ENCODE measurements at places on chromosomes 16 and 17.

- no peak for DNase-seq
Observed at GRCh38 chr16:15857724-15858560, 1.1 kb upstream of the MYH11 start.

GRCh38 chr17:78111727-78112517 lies 16.6 kb downstream of the TMC6 start:
- DNase-seq, result no peak

DNA sequence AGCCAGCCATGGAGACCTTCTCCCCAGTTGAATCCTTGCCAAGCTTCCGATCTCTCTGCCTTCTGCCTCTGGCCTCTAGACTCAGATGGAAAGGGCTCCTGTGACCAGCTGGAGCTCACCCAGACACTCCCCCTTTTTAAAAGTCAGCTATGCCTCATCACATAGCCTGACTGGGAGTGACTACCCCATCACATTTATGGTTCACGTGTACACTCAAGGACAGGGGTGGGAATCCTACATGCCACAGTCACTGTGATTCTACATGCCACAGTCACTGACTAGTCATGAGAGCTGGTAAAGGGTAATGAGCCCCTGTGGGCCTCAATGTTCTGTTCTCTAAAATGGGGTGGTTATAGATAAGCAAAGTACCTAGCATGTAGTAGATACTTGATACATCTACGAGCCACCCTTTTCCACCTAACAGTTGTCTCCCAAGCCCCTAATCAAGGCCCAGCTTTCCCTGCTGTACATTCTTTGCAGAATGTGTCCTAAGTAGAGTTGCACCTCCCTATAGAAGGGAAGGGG lies 85.1 kb downstream of the RGS9 start:
- DNase-seq, result no peak

DNA sequence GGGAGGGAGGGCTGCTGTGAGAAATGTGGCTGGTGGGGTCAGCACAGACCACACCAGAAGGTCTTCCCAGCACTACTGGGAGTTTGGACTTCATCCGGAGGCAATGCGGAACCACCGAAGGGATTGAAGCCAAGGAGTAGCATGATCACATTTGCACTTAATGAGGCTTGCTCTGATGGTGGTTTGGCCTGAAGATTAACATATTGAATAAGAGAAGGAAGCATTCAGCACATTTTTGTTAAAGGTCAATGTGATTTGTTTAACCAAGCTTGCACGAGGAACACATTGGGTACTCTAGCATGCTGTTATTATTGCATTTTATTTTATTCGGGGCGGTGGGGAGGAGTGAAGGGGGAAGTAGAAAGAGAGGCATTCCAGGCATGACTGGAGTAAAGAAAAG lies 378.6 kb downstream of the UTP18 start:
- no peak for DNase-seq

DNA sequence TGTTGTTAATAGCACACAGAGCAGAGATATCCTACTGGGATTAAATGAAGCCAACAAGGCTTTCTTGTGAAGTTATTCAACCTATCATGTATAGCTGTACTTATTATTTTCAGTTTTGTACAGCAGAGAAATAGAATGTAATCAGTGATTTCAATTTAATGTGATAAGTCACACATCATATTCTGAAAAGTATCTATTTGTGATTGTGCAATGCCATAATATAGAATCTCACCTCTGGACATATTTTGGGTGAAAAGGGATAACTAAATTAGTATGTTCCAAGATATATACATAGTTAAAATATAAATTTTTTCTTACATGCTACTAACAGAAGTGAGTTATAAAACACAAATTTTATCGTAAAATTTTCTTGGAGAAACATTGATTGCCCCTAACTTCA lies 544.3 kb upstream of the KIF2B start:
- DNase-seq, result no peak

- DNase-seq, result no peak
Observed at GRCh38 chr16:11308493-11309283, 27.6 kb upstream of the PRM1 start.

DNA sequence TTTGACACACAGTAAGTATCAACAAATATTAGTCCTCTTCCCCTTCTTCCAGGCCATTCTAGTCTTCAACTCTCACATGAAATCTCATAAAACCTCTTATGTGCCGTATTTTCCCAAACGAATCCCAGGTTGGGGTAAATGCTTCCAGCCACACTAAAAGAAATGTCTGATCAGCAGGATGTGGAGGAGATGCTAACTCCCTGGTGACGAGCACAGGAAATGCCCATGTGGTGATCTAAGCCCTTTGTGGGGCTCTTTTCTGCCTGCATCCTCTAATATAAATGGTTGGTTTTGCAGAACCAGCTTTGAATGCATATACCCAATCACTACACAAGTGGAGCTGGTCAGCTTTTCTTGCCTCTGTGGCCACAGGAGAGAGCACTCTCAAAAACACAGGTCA lies 498.2 kb upstream of the ERCC4 start:
- DNase-seq, result no peak

GRCh38 chr17:27628376-27628775 lies 2.6 kb upstream of the LGALS9 start:
- no peak for DNase-seq

GRCh38 chr17:28693869-28694268 lies 17.8 kb downstream of the PROCA1 start:
- DNase-seq, result no peak

DNA sequence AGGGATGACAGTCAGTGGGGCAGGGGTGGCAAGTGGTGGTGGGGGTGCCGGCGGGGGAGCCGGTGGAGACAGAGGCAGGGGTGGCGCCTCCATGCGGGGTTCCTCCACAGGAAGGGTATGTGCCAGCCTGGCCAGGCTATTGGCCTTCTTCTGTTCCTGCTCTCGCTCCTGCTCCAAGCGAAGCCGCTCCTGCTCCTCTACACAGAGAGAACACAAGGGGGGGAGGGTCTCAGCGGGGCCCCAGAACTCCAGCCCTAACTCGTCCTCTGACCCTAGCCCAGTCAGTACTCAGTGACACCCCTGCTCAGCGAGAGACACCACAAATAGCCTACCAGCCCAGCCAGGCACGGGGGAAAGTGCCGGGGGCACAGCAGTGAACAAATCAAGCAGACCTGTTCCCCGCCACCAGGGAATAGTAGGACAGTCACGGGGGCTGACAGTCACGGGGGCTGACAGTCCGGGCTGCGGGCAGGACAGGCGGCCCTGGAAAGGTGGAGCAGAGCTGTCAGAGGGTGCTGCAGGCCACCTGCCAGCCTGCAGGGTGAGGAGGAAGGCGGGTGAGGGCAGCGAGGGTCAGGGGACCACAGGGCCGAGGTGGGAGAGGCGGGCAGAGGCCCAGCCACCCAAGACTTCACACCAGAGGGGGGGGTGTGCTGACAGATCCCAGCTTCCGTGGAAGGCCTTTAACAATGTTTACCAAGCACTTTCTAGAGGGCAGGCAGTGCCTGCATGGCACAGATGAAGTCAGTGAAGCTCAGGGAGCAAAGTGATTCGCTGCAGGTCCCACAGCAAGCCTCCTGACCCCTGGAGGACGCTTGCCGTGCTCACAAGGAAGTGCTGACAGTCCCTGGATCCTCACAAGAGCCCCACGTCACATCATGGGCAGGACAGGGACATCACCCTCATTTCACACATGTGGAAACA lies 5.3 kb downstream of the MNT start:
- no peak for DNase-seq

- DNase-seq, result no peak
Observed at GRCh38 chr16:1474082-1474795, 589 bp downstream of the CLCN7 start.

DNA sequence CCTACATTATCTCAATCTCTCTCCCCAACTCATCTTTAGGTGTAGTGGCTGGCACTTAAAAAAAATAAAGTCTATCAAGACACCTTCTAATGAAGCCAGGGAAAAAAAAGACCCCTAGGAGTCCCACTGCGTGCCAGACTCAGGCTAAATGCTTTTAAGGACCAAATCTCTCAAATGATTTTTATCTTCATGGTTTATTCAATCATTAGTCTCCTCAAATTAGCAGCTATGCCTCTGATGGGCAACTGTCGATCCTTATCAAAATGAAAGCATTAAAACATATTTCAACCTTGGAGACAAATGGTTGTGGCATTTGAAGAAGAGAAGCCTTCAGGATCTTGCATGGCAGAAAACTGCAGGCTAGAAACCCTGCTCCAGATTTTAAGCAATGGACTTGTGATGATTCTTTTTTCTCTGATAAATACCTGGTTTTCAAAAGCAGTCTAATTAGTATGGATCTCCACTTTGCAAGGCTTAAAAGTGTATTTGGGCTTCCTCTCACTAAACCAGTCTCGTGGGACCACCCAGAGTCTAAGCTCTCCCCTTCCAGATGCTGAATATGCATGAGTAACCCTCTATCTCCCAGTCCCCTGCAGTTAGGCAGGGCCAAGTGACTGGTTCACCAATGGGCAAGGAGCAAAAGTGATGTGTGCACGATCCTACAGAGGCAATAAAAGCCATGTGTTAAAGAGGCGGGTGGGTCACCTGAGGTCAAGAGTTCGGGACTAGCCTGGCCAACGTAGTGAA lies 14.9 kb downstream of the ITPRIPL2 start:
- DNase-seq, result no peak

Measured in HuH-7 (cell line).